ENCODE measurements at places on chromosomes 4 and X.

DNA sequence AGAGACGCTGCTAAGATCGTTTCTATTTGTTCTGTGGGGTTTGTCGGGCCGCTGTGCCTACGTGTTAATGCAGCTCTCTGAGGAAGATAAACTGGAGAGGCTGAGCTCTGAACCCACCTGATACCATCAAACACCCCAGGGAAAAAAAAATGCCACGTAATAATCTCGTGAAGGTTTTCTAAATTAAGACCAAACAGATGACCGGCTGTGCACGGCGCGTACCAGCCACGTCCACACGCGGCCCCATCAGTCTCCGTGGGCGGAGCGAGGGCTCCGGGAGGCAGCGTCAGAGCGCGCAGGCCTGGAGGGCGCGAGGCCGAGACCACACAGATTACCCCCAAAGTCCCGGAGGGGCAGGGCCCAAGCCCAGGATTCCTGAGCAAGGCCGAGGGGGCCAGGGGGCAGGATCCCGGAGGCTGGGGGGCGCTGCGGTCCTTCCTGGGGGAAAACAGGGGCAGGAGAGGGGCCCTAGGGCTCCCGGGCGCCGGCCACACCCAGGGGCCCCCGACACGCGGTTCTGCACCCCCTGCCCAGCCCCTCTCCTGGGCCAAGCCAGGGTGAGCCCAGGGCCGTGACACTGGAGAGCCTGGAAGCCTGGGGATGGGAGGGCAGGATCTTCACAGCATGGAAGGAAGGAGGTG lies 91.9 kb downstream of the FAM53A start:
- DNase-seq, result no peak

- DNase-seq, result no peak
These were observed 21.4 kb downstream of the PLAC1 start for GRCh38 chrX:134636851-134637250.

DNA sequence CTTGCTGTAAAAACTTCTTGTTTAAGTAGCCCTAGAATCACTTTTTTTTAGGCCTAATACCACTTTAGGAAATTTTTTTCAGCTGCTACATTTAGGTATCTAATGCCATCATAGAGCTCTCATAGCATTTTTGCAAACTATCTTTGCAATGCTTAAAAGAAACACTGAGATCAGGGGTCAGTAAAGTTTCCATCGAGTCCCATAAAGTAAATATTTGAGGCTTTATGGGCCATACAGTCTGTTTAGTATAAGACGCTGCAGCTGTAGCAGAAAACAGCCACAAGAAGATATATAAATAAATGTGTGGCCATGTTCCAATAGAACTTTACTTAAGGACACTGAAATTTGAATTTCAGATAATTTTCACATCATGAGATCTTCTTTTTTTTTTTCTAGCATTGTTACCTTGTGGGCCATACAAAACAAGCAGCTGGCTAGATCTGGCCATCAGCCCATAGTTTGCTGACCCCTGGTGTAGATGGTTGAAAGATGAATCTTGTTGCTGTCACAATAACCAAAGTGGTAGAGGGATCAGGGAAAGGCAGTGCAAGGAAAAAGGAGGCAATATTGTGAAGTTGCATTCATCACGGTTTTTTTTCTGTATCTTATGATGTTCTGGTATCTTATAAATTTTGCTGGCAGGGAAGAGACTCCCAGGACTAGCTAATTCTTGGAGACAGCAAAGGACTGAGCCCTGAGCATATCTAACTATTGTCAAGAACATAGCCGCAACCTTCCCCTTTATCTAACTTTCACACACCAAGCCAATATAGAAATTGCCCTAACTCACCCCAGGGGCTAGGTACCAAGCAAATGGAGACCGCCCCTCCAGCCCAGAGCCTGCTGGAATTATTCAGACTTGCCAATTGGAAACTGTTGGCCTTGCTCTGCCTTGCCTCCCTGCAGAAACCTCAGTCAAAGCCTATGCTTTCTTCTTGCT lies 46.6 kb downstream of the RASGEF1B start:
- no peak for DNase-seq

DNA sequence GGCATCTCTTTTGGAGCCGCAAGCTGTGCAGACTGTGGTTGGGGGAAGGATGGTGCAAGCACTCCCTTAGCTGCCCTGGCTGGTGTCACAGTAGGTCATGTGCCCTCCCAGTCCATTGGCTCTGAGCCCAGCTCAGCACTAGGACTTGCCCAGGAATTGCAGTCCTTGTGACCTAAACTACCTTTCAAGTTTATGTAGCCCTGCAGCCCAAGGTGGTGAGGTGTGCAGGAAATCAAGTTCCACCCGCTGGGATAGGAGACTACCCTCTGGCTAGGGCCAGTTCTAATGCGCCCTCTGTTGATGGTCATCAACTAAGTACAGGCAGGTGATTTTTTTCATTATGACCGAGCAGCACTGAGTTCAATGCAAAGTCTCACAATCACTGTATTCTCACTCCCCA lies 335.2 kb downstream of the UBE2NL start:
- DNase-seq, result no peak

GRCh38 chrX:77440330-77440729 lies 6.9 kb upstream of the FGF16 start:
- DNase-seq, result no peak

- DNase-seq, result no peak
These were observed 32.0 kb downstream of the GAK start for GRCh38 chr4:900073-900472.

All from CD4-positive, alpha-beta T cell treated with Interleukin-21 for 1 hour (primary cell).